Spleen (tissue), 13 donors: ENCODE measurements at places on chromosomes 3 and 15.

DNA sequence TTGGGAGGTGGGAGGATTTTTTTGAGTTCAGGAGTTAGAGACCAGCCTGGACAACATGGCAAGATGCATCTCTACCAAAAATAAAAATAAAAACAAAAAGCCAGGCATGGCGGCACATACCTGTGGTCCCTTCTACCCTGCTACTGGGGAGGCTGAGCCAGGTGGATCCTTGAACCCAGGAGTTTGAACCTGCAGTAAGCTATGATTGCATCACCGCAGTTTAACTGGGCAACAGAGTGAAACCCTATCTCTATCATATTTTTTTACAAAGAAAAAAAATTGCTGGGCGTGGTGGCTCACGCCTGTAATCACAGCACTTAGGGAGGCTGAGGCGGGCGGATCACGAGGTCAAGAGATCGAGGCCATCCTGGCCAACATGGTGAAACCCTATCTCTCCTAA is 35.8 kb upstream of the RPN1 start:
- peak; percentile 56 for DNase-seq

DNA sequence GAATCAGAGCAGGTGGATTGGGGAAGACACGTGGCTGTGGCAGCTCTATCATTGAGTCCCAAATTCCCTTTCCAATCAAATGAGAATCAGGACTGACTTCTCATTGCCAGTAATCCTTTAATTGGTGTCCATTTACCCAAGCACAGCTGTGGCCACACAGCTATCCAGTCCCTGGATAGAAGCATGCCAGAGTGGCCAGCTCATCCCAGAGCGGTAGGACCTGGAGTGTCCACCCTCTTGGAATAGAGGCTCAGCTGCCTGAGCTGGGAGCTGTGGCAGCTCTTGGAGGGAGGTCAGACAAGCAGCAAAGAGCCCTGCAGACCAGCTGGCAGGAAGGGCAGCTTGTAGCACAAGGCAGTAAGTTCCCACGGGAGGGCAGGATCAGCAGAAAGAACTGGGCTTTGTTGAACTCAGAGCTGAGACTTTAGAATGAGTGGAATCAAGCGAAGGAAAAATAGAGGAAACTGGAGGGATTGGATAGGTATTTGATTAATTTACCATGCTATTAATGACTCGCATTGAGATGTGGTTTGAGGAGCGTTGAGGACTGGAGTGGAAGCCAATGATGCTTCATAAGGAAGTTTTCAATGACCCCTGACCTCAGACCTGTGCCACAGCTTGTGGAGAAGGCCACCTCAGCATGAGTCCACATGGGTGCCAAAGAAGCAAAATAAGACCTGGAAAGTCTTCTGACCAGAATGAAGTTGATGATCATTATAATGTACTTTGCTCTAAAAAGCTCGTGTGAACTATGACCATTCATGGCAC is 6.9 kb upstream of the ALPK3 start:
- no peak for DNase-seq

GRCh38 chr3:193451902-193452301 is 73.3 kb upstream of the ATP13A5 start:
- DNase-seq, result no peak

- DNase-seq, result no peak
Observed at GRCh38 chr15:81752546-81752942, 293.3 kb downstream of the MEX3B start.

GRCh38 chr15:38809621-38810020 is 245.0 kb upstream of the RASGRP1 start:
- no peak for DNase-seq

- DNase-seq, result no peak
Observed at GRCh38 chr3:55013145-55013925, 85.5 kb upstream of the LRTM1 start.

DNA sequence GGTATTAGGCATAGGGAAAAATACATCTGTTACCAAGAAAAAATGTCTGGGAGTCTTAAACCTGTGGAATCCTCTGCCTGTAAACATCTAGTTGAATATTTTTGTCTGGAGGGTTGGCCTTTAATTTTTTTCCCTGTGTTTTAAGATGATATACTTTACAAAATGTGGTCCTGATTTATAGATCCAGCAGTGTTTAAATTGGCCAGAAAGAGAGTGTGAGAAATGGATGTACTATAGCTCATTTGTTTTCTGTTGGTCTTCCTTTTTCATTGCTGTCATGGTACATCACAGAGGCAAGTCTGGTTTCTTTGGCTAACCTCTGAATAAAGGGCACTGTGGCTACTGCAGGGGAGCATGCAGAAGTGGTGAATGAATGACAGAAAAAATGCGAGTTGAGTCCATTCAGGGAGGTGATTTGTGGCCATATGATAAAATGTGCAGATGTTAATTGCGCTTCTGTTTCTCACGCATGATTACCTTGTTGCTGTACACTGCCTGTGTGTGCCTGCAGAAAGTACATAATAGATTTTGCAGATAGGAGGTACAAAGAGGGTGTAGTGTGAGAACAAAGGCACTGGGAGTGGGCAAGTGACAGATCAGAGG is 150.0 kb downstream of the NFKBIZ start:
- no peak for DNase-seq

- no peak for DNase-seq
Observed at GRCh38 chr3:40299721-40300335, 9.7 kb upstream of the EIF1B start.

GRCh38 chr3:58630076-58630709 is 36.4 kb downstream of the FAM3D start:
- no peak for DNase-seq

DNA sequence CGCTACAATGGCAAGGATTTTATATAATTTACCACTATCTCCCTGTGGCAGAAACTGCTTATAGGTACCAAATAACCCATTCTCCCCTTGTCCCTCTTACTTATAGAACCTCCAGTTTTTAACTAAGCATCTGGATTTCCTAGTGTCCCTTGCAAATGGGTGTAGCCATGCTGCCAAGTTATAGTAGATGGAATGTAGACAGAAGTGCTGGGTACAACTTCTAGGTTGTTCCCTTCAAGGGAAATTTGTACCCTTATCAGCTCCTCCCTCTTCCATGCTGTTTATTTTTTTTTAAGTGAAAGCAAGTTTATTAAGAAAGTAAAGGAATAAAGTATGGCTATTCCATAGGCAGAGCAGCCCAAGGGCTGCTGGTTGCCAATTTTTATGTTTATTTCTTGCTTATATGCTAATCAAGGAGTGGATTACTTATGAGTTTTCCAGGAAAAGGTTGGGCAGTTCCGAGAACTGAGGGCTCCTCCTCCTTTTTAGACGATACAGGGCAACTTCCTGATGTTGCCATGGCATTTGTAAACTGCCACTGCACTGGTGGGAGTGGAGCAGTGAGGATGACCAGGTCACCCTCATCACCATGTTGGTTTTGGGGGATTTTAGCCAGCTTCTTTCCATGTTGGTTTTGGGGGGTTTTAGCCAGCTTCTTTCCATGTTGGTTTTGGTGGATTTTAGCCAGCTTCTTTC is 40.1 kb upstream of the TM4SF19 start:
- DNase-seq, result no peak
